Adipose tissue (tissue), 3 donors: ENCODE measurements at places on chromosomes 12 and 14. TPM values are rescaled to one million over a fixed set of nuclear protein-coding genes. Genes with fewer than 3 reads are reported as not detected.

The OR11H6 gene
- not detected for polyA plus RNA-seq

The LHX5 gene
- polyA plus RNA-seq, result not detected

The TEX52 gene
- not detected for polyA plus RNA-seq

The GCN1 gene
- polyA plus RNA-seq, result 14.6 TPM

The CLEC6A gene
- polyA plus RNA-seq, result not detected

The DTX1 gene
- polyA plus RNA-seq, result 21.9 TPM

The WIF1 gene
- polyA plus RNA-seq, result 0.23 TPM

The C12orf54 gene
- 0.15 TPM for polyA plus RNA-seq

The PRORP gene
- polyA plus RNA-seq, result 7.2 TPM

The DCN gene
- 1,769 TPM for polyA plus RNA-seq
